ENCODE measurements at places on chromosomes 12 and 14.

- DNase-seq = no peak
Measured at GRCh38 chr12:86660488-86661147, 404.4 kb upstream of the MGAT4C start.

DNA sequence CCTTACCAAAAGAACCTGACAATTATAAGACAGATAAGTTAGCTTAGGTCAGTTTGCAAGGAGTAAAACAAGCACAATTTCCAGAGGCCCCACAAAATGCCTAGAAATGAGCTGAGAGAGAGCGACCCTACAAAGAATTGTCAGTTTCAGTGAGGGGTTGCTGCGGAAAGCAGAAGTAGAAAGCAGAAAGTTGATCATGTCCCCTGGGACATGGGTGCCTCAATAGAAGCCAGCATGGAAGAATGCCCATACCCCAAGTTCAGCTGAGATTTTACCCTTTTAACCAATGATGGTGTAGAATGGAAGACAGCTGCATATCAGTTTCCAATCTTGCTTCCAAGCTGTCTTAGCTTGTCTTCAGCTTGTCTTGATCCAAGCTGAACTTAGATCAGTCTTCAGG lies 21.8 kb upstream of the CRY1 start:
- DNase-seq = no peak

- no peak for DNase-seq
Measured at GRCh38 chr12:2462087-2462486, 332.7 kb upstream of the FKBP4 start.

GRCh38 chr12:15856097-15856982 lies 25.8 kb upstream of the STRAP start:
- peak; percentile 40 for DNase-seq

DNA sequence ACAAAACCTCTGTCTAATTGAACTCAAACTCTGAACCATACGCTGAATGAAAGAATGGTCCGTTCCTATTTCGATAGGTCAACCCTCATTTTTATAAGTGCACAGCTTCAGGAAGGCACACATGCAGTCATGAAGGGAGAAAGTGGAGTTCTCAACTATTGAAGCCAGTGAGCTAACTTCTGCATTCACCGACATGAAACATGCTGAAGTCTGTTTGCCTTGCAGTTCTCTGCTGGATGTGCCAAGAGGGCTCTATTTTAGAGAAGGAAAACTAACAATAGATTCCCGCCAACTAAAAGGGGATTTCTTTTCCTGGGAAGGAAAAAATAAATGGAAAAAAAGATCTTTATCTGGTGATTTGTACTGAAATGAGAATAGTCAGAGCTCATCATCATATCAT lies 191.0 kb upstream of the PLEKHG7 start:
- no peak for DNase-seq

GRCh38 chr12:100755186-100755585 lies 39.4 kb upstream of the ANO4 start:
- no peak for DNase-seq

DNA sequence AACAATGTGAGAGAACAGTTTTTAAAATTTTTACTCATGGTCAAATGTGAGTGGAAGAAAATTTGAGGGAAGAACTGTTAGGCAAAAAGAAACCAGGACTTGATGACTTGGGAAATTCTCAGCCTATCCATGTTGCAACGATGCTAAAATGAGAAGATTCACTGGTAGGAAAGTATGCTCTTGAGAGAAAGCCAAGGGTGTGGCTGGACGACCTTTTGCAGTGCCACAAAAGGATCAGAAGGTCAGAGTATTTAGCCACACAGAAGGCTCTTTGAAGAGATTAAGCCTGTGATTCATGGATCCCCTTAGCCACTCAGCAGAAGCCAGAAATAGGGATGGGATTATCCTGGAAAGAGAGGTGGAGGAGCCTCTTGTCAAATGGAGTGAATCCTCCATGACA lies 336.8 kb downstream of the LRIG3 start:
- DNase-seq = no peak

DNA sequence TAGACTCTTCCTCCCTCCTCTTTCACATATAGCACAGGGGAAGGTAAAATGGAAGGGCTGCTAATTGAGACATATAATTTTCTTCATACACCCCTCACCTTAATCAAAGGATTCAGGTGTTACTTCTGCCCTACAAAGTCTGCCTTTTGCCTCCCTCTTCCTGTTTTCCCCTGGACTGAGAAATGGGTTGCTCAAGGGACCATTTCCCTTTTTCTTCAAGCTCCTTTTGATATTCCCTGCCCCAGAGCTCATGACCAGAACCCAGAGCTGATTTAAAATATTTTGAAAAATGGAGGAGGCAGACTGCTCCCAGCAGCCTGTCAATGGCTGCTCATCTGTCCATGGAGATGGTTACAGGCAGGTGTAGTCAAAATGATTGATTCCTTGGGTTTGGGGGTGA lies 6.3 kb upstream of the PIP4K2C start:
- no peak for DNase-seq

DNA sequence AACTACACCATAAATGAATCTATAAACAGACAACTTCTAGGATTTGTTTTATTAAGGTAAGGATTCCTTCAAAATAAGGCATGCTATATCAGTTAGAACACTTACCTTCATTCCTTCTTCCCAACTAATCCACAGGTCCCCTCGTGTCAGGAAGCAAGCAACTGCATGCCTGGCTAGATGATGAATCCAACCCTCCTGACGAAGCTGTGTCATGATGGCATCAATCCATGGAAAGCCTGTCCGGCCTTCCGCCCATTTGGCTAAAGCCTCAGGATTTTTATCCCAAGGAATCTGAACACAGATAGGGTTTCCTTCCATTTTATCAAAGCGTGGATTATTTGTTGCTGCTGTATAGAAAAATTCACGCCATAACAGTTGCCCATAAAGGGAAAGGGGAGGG lies 12.5 kb upstream of the MTERF2 start:
- no peak for DNase-seq

DNA sequence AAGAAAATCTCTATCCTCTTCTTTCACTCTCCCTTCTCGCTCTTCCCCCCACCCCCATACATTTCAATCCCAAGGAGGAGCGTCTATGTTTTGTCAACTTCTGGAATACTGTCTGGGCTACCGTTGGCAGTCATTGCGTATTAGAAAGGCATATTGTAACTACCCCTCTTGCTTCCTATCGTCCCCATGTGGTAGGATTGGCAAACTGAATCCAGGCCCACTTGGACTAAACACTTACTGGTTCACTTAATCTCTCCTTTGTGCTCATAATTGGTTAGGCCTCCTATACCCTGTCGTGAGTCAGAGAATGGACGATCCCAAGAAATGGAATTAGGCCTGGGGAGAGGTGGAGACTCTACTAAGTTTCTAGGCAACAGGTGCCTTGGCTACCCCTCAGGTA lies 68.8 kb upstream of the SLC8A3 start:
- peak; percentile 28 for DNase-seq

GRCh38 chr14:77372304-77372841 lies 4.5 kb downstream of the TMED8 start:
- no peak for DNase-seq

- DNase-seq = no peak
Measured at GRCh38 chr14:88831284-88831683, 6.8 kb downstream of the TTC8 start.

DNA sequence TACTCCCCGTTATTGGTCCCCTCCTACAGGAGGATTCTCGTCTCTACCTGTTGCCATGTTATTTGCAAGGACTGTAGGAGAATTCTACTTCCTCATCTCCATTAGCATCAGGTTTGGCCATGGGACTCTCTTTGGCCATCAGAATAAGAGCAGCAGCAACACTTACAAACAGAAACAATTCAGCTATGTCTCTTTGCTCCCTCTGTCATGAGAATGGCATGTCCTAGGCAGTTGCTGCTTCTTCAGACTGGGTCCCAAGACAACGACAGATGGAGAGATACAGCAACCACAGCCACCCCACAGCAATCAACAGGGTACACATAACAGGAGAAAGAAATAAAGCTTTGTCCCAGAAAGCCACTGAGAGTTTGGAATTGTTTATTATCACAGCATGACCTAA lies 19.7 kb downstream of the SLC41A2 start:
- DNase-seq = no peak

DNA sequence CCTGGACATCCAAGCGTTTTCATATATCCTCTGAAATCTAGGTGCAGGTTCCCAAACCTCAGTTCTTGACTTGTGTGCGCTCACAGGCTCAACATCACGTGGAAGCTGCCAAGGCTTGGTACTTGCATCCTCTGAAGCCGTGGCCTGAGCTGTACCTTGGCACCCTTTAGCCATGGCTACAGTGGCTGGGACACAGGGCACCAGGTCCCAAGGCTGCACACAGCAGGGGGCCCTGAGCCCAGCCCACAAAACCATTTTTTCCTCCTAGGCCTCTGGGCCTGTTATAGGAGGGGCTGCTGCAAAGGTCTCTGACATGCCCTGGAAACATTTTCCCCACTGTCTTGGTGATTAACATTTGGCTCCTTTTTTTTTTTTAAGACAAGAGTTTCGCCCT lies 11.6 kb upstream of the FAM177A1 start:
- no peak for DNase-seq

DNA sequence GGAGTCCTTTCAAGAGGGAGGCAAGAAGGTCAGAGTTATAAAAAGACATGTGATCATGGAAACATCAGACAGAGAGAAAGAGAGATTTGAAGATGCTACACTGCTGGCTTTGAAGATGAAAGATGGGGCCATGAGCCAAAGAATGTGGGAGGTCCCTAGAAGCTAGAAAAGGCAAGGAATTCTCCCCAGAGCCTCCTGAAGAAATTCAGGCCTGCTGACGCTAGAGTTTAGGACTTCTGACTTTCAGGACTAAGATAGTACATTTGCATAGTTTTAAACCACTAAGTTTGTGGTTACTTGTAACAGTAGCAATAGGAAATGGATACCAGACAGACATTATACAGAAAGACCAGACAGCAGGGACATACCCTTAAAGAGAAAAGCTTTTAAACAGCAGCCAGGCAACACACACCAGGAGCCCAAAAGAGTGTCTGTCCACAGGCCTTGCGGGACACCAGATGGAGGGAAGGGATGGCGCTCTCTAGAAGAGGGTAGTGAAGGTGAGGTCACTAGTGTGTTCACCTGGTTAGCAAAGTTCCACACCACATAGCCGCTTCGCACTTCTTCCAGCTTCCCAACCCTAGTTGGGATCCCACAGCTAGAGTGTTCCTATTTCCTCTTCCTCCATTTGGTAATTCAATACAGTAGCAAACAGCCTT lies 29.7 kb upstream of the CEBPE start:
- DNase-seq = no peak

DNA sequence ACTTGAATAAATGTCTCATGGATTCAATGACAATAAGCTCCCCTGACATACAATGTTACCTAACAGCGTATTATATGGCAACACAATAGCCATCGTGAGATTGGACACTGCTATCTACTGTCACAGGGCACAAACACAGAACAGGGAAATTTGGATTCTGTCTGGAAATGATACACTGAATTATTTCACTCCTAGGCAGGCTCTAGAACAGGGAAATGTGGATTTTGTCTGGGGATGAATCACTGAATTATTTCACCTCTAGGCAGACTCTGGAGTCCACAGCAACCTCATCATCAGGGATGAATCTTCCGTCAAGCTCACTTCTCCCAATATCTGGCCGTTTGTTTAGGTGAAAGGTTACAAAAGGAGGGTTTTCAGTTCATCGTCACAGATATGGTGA lies 288.8 kb downstream of the TMEM132D start:
- no peak for DNase-seq

DNA sequence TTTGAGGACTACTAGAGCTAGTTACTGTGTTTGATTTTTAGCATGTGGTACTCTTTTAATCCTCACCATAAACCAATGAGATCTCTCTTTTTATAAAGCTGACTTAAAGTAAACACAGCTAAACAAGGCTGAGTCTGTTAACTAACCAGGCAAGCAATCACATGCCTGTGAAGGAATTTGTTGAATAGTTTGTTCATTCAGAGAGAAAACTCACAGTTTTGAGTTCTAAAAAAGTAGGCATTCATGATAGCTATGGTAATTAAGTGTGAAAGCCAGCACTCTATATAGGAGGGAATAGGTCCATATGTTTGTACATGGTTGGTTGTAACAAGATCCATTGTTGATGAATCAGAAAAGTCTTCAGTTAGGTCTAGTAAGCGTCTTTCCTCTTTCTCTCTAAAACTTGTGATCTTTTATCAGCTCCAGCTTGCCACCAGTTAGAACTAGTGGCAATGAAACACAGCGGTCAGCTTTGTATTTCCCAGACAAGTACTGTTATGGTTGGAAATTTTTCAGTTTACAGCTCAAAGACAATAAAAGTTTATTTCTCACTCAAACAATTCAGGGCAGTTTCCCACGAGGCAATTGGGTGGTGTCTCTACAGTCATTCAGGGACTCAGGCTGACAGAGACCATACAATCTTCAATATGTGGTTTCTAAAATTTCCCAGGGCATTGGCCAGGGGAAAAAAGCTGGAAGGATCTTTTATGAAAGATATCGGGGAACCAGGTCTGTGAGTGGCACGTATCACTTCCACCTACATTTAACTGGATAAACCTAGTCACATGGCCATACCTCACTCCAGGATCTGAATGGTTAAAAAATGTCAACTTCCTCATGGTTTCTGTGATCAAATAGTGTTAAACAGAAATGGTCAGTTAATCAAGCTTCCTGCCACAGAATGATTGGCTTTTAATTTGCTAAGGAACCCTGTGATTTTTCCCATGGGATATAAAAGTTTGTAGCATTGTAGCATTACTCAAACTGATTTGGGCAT lies 203.1 kb downstream of the KIF21A start:
- no peak for DNase-seq

DNA sequence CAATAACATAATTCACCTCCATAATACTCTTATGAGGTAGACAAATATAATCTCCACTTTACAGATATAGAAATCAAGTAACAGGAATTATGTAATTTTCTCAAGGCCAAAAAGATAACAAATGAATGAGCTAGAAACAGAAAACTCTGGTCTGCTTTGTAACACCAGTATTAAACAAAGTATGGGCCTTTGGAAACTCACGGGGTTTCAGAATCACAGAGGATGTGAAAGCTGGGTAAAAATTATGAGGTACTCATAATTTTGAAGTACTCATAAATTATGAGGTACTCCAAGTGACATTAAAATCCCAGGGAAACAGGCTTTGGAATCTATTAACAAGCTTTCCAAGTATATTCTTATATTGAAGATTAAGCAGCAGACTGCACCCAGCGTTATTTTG lies 140.2 kb downstream of the MED13L start:
- no peak for DNase-seq

DNA sequence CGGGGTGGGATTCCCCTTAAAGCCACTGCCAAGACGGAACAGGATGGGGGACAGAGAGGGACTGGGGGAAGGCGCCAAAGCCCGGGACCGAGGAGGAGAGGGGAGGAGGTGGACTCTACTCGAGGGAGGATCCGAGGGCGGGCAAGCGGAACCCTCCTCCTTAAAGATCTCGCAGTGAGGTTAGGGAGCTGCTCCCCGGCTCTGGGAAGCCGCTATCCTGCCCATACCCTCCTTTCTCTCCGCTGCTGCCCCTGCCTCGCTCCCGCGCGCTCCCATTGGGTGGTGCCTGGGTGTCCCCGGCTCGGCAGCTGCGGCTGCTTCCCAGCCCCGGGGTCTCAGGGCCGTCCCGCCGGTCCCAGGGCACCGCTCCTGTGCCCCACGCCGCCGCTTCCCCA lies 16.4 kb downstream of the KRT18 start:
- DNase-seq = peak; percentile 76

GRCh38 chr12:128667193-128667592 lies 156.6 kb downstream of the SLC15A4 start:
- no peak for DNase-seq

GRCh38 chr12:105278043-105278697 lies 42.2 kb upstream of the APPL2 start:
- DNase-seq = no peak
